ENCODE measurements at places on chromosomes 6 and 20.

DNA sequence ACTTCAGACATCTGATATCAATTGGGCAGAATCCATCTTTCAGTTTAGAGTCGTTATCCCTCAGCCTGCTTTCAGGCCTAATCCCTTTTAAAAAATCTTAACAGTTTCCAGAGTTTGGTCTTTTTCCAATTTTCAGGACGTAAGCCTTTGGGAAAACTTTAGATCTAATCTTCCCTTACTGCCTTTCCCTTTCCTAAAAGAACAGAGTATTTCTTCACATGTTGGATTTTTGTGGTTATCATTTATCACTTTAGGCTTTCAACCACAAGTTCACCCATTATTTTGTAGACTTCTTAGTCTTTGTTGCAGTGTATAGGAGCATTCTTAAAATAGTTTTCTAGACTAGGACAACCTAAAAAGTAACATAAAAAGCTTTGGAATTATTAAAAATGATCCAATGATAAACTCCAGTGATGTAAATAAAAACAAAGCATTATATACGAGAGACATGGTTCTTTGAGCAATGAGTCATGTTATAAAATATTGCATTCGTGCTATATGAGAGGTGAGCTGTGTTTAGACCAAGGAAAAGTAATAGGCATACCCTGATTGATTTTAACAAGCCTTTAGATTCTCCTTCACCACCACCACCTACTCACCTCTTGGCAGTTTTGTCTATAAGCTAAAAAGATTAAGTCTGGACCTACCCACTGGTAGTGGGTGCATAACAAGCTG lies 90.4 kb upstream of the MCHR2 start:
- no peak for DNase-seq

DNA sequence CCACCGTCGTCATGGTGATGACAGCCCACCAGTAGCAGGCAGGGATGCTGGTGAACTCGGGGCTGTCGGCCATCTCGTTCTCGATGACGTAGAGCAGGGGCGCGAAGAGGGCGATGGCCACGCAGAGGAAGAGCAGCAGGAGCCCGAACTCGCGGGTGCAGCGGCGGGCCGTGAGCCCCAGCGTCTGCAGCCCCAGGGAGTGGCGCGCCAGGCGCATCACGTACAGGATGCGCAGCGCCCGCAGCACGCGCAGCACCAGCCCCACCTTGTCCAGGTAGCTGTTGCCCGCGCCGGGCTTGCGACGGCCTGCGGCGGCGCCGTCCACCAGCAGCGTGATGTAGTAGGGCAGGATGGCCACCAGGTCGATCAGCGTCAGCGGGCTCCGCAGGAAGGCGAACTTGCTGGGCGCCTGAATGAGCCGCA lies 18.6 kb downstream of the KCNG1 start:
- no peak for DNase-seq

GRCh38 chr20:61690993-61691838 lies 374.5 kb downstream of the TAF4 start:
- DNase-seq: no peak

DNA sequence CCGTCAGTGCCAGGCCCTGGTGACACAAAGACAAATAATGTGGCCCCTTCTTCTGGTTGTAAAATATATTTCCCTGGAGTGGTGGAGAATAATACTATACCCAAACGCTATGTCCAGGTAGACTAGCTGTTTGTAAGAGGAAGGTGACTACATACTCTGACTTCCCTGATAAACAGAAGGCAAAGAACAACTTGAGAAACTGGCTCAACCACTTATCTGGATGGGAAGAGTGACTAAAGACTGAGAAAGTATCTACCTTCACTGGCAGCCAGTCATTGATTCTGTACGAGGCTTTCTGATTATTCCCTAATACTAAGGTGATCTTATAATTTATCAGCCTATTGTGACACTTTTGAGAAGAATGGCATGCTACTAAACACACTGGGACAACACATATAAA lies 569.7 kb downstream of the EPHA7 start:
- no peak for DNase-seq

DNA sequence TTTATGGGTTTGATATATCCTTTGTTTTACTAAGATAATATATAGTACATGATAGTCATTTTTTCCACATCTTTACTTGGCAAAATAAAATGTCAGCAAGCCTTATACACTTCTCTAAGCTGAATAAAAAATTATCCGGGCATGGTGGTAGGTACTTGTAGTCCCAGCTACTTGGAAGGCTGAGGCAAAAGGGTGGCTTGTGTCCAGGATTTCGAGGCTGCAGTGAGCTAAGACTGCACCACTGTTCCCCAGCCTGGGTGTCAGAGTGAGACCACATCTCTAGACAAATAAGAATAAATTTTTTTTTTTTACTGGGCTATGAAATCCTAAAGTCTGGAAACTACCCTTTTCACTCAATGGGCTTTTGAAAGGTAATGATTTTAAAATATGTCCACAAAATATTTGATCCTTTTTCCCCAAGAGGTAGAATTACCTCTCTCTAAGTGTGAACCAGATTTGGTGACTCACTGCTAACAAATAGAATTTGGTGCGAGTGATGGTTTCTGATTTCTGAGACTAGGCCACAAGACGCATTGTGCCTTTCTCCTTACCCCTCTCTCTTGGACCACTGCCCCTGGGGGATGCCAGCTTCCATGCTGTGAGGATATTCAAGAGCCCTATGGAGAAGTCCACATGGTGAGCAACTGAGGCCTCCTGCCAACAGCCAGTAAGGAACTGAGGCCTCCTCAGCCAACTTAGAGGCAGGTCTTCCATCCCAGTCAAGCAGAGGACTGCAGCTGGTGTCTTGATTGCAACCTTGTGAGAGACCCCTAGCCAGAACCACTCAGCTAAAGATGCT lies 84.2 kb upstream of the ZNFX1 start:
- DNase-seq: no peak

GRCh38 chr6:159533016-159533415 lies 160.0 kb downstream of the SOD2 start:
- no peak for DNase-seq

GRCh38 chr6:108777536-108777935 lies 70.7 kb upstream of the ARMC2 start:
- no peak for DNase-seq

DNA sequence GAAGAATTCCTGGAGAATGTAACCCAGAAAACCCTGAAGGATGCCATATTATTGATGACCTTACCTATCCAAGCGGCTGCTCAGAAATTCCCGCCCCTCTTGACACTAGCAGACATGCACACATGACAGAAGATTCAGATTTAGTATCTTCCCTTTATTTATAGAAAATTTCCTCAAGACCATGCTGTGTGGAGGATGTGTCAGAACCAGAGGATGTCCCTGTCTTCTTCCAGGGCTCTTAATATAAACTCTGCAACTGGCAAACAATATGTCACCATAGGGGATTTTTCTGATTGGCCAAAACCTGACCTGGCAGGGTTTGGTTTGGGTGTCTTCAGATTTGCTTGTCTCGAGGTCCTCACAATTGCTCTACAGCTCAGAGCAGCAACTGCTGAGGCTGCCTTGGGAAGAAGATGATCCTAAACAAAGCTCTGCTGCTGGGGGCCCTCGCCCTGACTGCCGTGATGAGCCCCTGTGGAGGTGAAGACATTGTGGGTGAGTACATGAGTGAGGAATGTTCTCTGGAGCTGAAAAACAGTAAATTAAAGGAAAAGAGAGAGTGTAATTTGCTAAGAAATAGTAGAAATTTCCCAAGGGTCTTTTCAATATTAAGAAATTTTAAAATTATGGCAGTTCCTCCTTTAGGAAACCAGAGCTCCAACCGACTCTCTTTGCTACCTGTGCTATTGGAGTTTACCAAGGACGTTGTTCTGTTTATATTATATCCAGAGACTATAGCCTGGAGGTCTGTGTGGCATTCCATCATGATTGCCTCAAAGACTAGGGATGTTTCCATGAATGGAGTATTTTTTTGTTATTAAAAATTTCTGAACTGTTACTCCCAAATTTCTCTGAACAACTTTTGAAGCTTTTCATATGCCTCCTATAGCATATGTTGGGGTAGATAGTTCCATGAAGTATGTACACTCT lies at the start of gene HLA-DQA2:
TSS of gene HLA-DQA2 (plus strand) at position 361 of the 930 bp plus-strand sequence. CDS start at position 414, 53 bp downstream.
- no peak for DNase-seq

GRCh38 chr20:41669708-41670263 lies 51.6 kb upstream of the CHD6 start:
- DNase-seq: no peak

DNA sequence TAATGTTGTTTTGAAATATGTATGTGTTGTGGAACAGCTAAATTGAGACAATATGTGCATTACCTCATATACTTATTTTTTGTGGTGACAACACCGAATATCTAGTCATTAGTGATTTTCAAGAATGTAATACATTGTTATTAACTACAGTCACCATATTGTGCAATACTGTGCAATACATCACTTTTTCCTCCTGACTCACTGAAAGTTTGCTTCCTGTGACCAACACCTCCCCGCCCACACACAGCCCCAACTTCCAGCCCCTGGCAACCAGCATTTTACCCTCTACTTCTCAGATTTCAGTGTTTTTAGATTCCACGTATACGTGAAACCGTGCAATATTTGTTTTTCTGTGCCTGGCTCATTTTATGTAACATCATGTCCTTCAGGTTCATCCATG lies 627.9 kb downstream of the PRKN start:
- DNase-seq: no peak

- DNase-seq: no peak
Measured at GRCh38 chr6:127794405-127794804, 106.5 kb downstream of the THEMIS start.

DNA sequence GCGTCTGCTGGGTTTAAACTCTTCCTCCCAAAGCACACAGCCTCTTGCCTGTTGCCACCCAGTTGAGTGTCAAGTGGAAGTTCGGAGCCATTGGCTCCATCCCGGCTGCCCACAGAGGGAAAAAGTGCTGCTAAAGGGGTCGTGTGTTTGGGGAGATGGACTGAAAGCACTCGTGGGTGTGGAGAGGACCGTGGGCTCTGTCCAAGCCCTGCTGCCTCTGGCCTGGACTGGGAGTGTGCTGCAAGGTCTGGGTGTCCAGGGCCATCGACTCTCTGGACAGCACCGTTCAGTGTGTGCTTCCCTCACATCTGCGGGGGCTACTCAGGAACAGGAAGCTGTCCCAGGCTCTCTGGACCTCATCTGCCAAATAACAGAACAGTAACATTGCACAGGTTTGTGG lies 269.3 kb downstream of the DLL1 start:
- no peak for DNase-seq

DNA sequence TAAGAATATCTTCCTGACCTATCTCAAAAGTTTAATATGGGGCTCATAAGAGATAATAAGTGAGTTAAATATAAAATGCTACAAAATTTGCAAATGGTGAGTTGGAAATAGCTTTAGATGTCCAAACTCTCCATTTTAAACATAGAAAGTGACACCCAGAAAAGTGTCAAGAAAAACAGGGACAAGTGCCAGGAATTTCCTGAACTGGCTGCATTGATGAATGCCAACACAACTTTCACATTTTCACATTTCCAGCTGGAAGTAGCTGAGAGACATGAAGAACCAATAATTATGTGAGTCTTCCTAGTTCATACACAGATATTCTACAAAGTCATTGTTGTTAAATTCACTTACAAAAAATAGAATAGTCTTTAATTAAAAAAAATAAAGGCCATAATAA lies 38.6 kb upstream of the B3GAT2 start:
- no peak for DNase-seq

- DNase-seq: no peak
Measured at GRCh38 chr6:90088009-90088408, 193.7 kb downstream of the GJA10 start.

DNA sequence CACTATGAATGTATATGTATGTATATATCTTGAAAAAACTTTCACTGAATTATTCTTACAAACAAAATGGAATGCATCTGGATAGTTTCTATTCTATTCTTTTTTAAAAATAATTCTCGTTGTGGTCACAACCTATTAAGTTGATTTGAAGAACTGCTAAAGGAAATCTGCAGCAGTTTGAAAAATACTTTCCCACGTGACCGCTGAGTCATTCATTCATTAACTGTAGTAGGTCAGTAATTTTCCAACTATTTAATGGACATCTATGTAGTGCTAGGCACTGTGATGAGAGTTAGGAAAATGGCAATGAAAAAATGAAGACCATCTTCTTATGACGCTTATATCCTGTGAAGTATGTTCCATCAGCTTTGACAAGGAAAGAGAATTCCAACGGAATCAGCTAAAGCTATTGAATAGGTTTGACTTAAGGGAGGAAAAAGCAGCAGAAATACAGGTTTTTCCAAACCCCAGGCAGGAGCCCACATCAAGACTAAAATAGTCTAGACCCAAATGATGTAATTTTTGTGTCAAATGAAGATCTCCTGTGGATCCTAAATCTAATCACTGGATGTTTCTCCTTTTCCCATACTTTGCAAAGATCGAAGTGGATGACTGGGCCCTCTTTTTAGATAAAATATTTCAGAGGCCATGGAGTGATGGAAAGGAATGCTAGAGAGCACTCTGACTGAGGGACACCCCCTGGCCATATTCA lies 4.1 kb upstream of the EFHC1 start:
- DNase-seq: no peak

DNA sequence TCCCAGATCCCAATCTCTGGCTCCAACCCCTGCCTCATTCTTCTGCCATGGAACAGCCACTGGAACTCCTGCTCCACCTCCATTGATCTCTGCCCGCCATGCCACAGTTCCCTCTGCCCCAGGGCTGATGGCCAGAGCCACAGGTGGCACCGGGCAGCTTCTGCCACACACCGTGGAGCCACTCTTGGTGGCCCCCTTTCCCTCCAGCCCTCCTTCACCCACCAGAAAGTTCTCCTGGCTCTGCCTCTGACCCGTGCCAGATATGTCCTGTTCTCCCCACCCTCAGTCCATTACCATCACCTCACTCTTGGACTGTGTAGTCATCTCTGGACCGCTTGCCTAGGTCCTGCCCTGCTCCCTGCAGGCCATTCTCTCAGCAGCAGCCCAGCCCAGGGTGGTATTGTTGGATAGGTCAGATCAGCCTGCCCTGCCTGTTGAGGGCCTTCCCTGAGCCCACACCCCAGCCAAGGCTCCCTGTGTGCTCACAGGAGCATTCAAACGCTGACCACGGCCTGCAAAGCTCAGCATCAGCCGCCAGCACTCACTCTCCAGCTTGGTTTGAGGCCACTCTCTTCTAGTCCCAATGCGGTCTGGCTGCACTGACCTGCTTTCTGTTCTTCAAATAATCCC lies 16.8 kb upstream of the SYNDIG1 start:
- no peak for DNase-seq

GRCh38 chr6:31163922-31164321 lies 5.5 kb downstream of the TCF19 start:
- no peak for DNase-seq

DNA sequence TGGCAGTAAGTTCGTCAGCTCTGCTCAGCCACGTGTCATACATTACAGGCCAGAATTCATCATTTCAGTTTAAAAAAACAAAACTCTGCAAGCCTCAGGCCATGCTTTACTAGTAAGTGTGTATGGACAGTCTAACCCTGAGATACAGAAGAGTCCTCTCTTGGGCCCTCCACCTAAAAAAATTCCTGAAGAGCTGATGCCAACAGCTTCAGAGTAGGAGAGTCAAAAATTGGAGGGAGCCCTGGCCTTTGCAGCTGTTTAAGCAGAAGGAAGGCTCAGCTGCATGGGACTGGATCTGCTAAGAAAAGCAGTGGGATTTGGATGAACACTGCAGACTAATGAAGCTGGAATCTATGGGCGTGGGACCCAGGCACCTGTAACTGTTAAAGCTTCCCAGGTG lies 47.2 kb upstream of the FAM8A1 start:
- no peak for DNase-seq
